ENCODE measurements at places on chromosomes 3 and 15. TPM values are rescaled to one million over a fixed set of nuclear protein-coding genes. Genes with fewer than 3 reads are reported as not detected.

The RTP4 gene
- total RNA-seq, result 0.93 TPM

The SLC22A14 gene
- total RNA-seq, result 0.17 TPM

The MESP1 gene
- 0.50 TPM for total RNA-seq

The ZNF660 gene
- total RNA-seq, result 0.59 TPM

The RBSN gene
- total RNA-seq, result 13.9 TPM

The SELENOK gene
- total RNA-seq, result 24.9 TPM

The CPNE9 gene
- not detected for total RNA-seq

The TM4SF4 gene
- total RNA-seq, result 184 TPM

The C3orf49 gene
- total RNA-seq, result not detected

The PPIB gene
- total RNA-seq, result 379 TPM

The NDN gene
- total RNA-seq, result 37.2 TPM

The CLDN16 gene
- 0.89 TPM for total RNA-seq

The SH2D7 gene
- total RNA-seq, result not detected

The TLE3 gene
- 8.5 TPM for total RNA-seq

The ITIH1 gene
- total RNA-seq, result 1,400 TPM

The RNU5B-1 gene
- total RNA-seq, result not detected
